Esophagus muscularis mucosa (tissue), 4 donors: ENCODE measurements at places on chromosomes 6 and 20. TPM values are rescaled to one million over a fixed set of nuclear protein-coding genes. Genes with fewer than 3 reads are reported as not detected.

Gene DEF6
- total RNA-seq: 4.0 TPM

Gene CDH26
- 0.83 TPM for total RNA-seq

GRCh38 chr6:98137391-98137790 lies 697.0 kb upstream of the POU3F2 start:
- DNase-seq: no peak

Gene GRM4
- total RNA-seq: not detected

Gene RAB32
- 45.3 TPM for total RNA-seq

DNA sequence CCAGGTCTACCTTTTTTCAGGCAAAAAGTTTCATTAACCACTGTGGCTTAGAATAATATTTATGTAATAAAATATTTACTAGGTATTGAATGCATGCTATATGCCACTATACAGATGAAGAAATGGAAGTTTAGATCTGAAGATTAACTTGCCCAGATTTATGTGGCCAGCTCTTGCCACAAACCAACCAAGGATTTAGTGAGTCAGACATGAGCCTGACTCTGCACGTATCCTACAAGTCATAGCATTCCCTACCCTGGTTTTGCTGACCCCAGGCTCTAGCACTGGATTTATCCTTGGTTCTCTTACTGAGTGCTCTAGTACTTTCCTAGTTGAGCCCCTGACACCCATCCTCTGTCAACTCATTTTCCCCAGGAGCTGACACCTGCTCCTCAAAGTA lies 75.4 kb downstream of the ANKEF1 start:
- DNase-seq: no peak

Gene PROKR2
- total RNA-seq: not detected

Gene LBP
- total RNA-seq: 0.33 TPM

GRCh38 chr20:49340161-49340966 lies 62.5 kb upstream of the ZNFX1 start:
- DNase-seq: no peak

- DNase-seq: no peak
Observed at GRCh38 chr6:15458021-15458459, 204.8 kb downstream of the DTNBP1 start.

Gene FAM217B
- 14.1 TPM for total RNA-seq

DNA sequence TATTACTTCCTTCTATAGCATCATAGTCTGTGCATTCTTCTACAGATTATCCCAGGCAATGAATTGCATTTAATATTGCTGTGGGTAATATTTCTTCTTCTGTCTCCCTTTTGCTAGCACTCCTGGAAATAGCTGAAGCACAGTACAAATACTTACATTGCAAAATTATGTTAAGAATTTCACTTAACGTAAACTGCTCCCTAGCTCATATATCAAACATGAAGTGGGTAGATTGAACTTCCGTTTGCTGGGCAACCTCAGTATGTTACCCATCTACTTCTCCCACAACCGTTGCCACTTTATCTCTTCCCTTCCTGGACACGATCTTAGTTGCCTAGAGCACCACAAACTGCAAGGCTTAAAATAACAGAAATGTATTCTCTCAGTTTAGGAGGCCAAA lies 963.3 kb downstream of the KIF16B start:
- no peak for DNase-seq

Gene GCNT2
- 15.8 TPM for total RNA-seq

DNA sequence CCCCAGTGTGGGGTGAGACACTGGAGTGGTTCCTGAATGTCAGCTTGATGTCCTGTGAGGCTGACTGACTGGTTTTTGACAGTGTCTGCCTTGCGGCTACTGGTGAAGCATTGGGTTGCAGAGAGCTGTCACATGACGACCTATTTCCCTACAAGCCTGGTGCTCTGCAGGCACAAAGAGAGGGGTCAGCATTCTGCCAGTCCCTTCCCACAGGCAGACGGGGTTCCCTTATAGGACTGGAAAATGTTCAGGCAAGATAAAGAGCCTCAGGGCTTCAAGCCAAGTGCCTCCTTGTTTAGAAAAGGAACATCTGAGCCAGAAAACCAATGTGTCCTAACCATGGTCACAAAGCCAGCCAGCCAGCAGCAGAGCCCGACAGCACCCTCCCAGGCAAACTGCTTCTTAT lies 11.0 kb downstream of the LY86 start:
- DNase-seq: no peak

Gene TREML1
- total RNA-seq: not detected

DNA sequence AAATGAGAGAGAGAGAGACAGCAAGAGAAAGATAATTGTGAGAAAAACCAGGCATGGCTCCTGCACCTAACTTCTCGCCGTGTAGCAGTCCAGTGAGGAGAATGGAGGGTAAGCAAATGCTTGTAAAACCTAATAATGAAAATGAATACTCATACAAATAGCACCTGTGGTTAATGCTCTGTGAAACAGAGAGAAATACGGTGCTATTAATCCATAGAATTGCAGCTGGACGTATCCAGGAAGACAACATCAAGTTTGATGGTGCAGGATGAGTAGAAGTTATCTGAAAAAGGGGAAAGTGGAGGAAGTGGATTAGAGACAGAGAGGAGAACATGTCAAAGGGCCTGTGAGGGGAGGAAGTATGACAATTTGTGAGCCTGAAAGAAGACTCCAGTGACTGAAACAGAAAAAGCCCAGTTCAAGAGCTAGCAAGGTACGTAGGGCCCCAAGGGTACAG lies 89.4 kb upstream of the PAK5 start:
- no peak for DNase-seq

GRCh38 chr6:16450285-16450684 lies 211.9 kb downstream of the GMPR start:
- no peak for DNase-seq

- DNase-seq: no peak
Observed at GRCh38 chr6:152918991-152919390, 63.9 kb downstream of the FBXO5 start.

DNA sequence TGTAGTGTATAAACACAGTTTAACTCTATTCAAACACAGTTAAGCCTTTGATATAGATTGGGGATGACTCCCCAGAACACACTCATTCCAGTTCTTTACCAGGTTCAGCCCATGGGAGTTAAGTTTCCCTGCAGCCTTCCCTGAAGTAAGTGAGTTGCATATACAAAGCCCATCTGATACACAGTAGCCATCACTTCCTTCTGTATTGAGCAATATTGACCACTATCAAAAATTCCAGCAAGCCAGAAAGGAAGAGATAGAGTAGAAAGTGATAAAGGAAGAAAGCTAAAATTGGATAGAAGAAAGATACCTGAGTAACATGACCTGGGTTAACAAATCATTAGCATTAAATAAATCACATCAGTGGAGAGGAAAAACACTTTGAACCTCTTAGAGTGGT lies 34.6 kb downstream of the DEFB114 start:
- no peak for DNase-seq

- DNase-seq: no peak
Observed at GRCh38 chr20:64154590-64155257, 9.5 kb upstream of the MYT1 start.

DNA sequence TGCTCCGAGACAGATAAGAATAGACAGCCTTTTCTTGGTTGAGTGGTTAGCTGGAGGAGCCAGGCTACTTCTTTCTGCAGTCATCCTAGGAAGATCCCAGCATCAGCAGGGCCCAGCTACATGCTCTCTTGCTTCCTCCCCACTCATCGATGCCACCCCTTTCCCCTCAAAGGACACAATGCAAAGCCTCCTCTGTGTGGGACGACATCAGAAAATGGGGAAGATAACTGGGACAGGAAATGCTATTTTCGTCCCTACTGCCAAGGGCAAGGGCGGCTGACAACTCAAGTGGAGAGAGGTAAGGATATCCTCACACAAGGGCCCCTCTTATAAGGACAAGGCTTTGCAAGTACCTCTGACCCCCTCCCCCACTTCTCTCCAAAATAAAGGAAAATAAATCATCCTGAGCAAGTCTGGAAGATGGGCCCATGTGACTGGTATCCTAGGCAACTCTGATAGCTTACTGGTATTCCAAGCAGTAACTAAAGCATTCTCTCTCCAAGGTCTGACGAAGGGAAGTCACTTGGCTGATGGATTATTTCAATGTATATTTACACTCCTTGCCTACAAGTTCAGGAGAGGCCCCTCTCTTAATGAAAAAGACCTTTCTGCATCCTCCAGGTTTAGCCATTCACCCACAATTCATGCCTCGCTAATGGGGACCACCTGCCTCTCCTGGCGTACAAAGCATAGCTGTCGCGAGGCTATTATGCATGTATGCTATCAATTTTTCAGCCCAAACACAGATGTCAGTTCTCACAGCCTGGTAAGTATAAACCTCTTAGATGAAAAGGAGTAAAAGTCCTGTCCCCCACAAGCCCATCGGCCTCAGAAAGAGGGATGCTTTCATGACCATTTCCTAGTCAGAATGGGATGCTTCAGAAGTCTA lies 11.3 kb downstream of the ELMO2 start:
- no peak for DNase-seq

Gene NEURL2
- 12.9 TPM for total RNA-seq

GRCh38 chr6:87979737-87980136 lies 67.9 kb upstream of the SPACA1 start:
- no peak for DNase-seq
